ENCODE measurements at places on chromosomes 11 and 22.

DNA sequence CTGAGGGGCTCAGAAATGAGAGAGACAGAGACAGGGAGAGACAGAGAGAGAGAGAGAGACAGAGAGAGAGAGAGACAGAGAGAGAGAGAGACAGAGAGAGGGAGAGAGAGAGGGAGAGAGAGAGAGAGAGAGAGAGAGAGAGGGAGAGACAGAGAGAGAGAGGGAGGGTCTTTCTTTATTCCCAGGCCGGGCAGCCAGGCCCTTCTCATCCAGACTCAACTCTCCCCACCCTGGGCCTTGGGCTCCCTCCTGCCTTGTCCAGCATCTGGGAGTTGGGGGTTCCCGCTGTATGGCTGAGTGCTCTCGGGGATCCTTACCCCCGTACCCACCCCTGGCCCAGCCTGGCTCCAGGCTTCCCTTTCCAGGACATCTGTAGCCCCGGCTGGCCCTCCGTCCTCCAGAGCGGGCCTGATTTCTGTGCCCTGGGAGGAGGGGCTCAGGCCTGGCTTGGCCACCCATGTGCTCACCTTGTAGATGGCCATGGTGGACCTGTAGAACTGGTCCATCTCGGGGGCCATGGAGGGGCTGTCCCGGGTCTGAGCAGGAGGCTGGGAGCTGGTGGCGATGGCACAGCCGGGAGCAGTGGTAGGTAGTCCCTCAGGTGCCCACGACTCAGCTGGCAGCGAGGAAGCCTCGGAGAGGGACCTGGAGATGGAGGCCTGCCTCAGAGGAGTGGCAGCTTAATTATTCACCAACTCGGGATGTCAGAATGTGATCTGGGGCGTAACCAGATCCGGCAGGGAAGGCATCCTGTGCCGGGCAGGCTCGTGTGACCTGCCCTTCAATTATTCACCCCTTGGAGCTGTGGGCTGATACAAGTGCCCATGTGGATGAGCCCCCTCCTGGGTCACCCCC, at the start of gene BAIAP2L2:
Gene BAIAP2L2, minus strand, starts transcription at position 677 of the 855 bp plus-strand sequence. Its CDS starts 159 bp downstream, at position 518.
- DNase-seq = no peak

GRCh38 chr11:64259533-64260067, 8.3 kb downstream of the PLCB3 start:
- DNase-seq = no peak

DNA sequence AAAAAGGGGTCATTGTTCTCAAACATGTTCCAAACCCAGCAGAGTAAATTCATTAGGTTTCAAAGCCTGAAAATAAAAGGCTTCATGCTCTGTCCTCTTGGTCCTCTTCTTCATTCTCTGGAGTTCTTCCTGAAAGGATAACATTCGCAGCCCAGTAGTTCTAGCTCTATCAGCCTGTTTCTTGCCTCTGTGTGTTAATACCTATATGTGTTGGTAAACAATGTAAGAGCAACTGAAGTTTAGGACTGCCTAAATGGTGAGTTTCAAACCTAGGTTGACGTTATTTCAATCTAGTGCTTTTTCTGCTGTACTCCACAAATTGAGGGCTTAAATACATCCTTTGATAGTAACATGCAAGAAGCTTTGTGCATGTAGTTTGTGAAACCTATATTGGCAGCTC, 9.4 kb downstream of the AASDHPPT start:
- peak; percentile 25 for DNase-seq

GRCh38 chr11:8809939-8810539, 101.0 kb upstream of the AKIP1 start:
- peak; percentile 5 for DNase-seq

DNA sequence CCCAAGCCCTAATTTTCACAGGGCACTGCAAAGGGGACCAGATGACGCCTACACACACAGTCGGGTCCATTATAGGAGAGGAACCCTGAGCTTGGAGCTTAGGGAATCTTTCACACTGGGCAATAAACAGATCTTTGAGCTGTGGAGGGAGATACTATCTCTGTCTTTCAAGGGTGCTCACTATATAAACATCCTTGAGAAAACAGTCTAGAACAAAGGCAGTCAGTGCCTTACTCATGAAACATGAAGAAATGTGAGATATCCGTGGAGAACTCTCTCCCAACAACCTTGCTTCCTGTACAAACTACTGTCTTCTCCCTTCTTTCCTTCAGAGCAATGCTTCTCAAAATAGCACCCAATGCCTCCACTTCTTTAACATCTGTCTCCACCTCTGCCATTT, 109.0 kb upstream of the APOA1 start:
- peak; percentile 39 for DNase-seq

GRCh38 chr22:49090853-49091135, 736.9 kb downstream of the BRD1 start:
- no peak for DNase-seq

GRCh38 chr22:20226077-20226716, 41.9 kb downstream of the RTN4R start:
- DNase-seq = no peak

DNA sequence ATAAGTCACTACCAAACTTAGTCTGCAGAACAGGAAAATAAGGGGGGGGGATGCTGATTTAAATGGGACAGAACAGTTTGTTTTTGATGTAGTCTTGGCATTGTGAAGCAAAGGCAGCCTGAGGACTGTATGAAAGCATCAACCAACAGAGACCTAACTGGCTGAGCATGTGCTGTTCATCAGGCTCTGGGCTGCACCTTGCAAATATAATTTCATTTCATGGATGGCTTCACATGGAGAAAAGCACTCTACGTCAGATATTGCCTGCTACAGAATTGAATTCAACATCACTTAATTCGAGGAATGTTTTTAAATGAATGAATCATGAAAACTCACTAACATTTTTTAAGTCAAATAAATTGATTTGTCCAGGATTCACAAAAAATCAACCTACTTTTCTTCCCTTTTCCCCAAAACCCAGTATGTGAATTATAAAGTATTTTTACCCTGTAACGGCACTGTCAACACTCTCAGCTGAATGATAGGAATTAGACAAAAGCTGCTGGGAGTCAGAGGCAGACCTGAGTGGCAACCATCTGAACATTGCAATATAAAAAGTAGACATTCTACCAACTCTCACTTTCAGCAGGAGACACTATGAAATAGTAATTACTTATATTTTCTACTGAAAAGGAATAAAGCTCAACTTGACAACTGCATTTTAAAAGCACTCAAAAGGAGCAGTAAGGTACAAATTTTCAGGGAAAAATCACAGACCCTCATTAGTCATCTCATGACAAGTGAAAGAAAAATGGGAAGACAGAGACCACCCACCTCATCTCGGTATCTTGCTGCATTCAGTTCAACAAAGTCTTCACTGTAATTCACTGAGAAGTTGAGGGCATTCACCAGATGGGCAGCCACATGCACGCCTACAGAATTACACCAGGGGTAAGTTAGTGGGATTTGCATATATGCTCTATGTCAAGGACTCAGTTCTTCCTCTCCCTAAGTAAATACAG, 47.5 kb downstream of the NOX4 start:
- peak; percentile 18 for DNase-seq

DNA sequence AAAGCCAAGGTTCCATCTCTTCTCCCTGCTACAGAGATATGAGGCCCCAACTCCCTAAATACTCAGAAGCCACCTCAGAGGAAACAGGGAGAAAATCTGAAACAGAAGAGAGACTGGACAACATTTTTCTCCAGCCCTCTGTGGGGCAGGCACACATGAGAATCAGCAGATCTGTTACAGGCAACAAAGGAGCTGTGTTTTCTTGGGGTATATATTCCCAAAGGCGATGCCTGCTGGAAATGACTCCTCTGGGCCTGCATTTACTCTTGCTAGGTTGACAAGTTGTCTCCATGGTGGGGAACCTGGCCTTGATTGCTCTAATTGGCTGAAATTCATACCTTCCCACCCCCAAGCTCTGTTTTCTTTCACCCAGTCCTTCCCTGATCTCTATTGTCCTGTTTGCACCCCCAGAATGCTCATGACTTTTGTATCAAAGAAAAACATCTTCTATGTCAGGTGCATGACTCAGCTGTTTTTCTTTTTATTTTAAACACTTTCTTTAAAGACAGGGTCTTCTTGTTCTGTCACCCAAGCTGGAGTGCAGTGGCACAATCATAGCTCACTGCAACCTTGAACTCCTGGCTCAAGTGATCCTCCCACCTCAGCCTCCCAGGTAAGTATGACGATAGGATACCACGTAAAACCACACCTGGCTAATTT, 23.5 kb upstream of the P2RY6 start:
- no peak for DNase-seq

DNA sequence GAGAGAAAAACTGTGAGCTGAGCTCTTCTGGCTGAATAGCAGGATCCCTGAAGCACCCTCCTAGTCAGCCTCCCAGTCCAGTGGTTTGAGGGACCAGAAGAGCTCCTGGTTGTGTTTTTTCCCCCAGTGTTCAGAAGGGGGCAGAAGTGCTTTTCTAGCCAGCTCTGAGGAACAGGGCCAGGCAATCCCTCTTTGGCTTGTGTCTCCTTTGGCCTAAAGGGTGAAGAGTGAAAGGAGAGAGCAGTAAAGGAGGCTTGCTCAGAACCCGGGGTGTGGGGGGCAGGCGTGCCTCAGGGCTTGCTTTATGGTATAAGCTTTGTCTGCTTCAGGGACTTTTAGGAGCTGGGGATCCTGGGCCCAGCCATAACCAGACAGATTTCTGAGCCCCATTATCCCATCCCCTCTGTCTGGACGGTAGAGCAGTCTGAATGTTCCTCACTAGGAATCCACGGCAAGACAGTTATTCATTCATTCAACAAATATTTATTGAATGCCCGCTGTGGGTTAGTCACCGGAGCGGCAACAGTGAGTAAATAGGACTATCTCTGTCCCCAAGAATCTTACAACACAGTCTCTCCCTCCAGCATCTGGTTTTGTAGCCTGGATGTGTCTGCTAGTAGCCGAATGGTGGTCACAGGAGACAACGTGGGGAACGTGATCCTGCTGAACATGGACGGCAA, 14.5 kb downstream of the ACP2 start:
- DNase-seq = peak; percentile 29

- DNase-seq = peak; percentile 61
Measured at GRCh38 chr11:65506772-65507505, 8.1 kb downstream of the MALAT1 start.

DNA sequence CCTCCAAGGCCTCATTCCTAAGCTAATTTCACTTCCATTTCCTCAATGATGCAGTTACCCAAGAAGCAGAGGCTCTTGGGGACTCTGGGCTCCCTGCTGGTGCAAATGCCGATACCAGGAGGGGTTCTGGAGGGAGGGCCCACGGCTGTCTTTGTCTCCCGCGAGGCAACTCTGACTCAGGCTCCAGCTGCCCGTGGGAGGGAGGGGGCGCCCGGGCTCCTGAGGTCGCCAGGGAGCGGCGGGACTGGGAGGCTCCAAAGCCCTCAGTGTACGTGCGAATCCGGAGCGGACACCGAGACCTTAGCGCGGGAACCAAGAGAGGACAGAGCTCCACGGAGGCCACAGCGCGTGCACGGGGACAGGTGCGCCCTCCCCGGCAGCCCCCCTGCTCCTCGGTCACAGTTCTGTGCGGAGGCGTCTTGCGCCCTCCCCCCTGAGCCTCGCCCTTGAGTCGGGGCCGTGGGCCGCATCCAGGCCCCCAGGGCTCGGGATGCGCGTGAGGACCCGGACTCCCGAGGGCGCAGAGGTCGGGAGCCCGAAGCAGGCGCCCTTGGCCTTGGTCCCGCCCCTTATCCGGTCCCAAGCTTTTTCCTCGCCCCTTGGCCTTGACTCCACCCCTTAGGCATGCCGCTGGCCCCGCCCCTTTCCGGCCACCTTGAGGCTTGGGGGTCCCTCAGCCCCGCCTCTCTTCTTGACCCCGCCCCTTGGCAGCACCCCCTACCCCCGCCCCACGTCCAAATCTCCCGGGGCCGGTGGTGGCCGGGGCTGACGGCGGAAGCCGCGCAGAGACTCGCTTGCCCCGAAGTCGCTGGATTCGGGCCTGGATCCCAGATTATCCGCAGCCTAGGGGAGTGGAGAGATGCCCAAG, 4.7 kb upstream of the SHISA8 start:
- no peak for DNase-seq

GRCh38 chr11:121645596-121645995, 192.8 kb upstream of the SORL1-AS1 start:
- DNase-seq = no peak

DNA sequence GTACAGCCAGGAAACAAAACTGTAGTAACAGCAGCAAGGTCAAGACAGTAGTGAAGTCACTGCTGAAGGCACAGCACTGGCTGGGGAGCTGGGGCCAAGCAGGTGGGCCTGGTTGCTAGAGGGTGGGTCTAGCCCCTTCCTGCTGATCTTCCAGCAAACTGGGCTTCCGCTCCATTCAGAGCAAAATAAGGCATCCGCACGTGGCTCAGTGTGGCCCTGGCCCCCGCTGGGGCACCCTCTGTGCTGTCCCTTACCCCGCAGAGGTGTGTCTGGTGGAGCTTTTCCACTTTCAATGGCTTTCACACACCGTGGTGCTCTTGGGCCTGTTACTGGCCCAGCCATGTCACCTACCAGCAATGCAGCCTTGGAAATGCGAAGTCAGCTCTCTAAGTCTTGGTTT, 162.4 kb upstream of the B3GAT1 start:
- DNase-seq = no peak

GRCh38 chr22:24523873-24524272, 28.7 kb downstream of the UPB1 start:
- peak; percentile 45 for DNase-seq

- no peak for DNase-seq
Measured at GRCh38 chr22:29195118-29195963, 10.4 kb upstream of the EMID1 start.

DNA sequence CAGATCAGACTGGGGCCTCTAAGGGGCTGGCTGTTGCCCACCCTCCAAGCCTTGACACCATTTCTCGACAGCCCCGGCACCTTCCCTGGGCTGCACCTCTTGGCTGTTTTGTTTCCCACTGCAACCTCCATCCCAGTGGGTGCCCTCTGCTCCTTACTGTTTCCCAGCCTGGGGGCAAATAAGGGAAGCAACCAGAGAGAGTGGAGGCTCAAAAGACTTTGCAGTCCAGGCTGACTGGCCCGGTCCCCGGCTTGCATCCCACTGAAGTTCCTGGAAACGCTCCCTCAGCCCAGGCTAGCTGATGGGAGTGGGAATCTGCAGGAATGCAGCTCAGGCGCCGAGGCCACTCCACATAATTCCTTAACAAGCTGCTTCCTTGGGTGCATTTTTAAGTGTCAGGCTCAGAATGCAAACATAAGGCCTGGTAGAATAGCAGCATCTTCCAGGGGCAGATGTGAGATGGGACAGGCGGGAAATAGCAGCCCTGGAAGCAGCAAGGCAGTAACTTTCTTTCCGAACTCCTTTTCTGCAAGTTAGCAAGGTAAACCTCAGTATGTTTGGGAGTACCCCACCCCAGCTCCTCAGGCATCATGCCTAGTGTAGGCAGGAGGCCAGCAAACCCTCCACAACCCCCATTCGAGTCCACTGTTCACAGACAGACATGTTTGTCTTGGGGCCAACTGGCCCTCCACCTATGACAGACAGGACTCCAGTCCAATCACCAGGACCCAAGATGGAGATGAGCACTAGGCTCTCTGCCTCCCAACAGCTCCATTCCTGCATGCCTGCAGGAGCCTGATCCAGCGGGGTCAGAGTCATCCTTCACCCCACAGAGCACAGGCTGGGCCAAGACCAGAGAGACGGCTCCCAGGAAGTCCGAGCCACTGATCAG, 39.3 kb downstream of the RPL27A start:
- no peak for DNase-seq

DNA sequence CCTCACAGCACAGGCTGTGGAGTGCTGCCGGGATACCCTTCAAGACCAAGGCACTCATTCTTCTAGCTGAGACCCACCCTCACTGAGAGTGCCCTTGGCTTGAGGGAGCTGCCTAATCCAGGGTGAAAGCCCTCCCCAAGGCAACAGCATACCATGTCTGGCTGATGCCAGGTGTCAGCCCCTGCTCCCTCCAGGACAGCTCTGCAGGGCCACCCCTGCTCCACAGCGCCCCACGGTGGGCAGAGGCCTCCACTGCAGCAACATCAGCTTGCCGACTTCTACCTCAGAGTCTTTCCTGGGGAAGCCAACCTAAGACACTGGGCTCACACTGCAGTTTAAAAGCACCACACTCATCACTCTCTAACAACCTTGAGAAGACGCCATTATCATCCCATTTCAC, 29.0 kb downstream of the TTLL1 start:
- peak; percentile 35 for DNase-seq

Data from endothelial cell of umbilical vein (primary cell).